ENCODE measurements at places on chromosomes 1 and 21.

GRCh38 chr1:112743174-112744008, 28.3 kb upstream of the PPM1J start:
- peak; percentile 11 for DNase-seq

DNA sequence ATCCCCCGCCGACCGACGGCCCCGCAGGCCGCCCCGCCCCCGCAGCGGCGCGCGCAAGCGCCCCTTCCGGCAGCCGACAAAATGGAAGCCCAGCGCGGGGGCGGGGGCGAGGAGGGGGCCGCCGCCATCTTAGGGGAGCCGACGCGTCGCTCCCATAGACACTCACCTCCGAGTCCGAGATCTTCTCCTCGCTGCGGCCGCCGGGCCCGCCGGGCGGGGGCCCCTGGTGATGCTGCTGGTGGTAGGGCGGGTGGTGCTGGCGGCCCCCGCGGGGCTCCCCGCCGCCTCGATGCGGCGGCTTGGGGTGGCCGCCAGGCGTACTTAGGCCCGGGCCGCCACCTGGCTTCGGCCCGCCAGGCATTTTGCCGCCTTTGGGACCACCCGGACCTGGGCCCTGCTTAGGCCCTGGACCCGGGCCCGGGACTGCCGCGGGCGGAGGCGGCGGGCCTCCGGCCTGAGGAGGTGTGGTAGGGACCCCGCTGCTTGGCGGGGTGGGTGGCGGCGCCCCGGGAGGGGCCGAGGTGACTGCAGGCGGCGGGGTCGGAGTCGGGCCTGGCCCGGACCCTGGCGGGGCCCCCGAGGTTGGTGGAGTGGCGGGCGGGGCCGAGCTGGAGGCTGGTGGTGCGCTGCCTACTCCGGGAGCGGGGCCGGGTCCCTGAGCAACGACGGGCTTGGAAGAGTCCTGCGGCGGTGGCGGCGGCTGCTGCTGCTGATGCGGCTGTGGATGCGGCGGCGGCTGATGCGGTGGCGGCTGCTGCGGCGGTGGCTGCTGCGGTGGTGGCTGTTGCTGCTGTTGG, 691 bp downstream of the SFPQ start:
- peak; percentile 95 for DNase-seq

DNA sequence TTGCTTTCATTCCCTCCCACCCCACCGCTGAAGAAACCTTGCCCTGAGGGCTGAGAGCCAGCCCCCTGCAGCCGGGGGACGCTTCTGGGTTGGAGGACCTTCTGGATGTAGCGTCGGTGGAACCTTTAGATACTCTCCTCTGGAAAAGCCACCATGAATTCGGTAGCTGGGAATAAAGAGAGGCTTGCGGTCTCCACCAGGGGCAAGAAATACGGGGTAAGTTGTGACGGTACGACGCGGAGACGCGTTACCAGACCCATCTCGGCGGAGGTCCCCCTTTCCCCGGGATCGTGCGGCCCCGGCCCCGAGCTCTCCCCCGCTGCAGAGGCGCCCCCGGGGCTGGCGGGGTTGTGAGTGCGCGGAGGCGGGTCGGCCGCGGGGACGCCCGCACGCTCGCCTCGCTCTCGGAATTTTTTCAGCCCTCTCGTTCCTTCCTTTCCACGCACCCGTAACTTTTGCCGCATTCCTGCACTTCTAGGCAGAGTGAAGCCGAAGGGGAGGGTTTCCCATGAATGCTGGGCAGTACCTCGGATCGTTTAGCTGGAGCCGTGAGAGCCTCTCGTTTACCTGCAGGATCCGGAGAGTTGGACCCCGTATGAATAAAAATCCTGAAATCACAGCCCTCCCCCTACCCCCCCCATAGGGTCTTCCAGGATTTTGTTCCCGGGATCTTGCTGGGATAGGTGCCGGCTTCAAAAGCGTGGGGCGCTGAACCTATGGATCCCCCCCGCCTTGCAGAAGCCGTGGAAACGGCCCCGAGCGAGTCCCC, 671 bp downstream of the KIF26B start:
- DNase-seq: peak; percentile 67

DNA sequence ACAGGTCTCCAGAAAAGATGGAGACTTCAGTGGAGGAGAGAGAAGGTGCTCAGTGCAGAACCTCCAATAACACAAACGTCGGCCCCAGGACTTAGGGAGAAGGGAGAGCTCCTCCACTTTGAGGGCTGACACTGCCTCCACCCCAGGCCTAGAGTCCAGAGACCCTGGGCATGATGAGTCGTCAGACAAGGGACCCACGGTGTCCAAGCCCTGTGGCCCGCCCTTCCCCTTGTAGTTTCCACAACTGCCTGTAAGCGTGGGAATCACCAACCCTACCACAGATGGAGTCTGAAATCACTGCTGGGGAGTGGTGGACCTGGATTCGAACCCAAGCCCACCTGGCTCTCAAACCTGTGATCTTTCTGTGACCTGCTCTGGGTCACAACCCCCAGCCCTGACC, 281.1 kb downstream of the NPHP4 start:
- no peak for DNase-seq

GRCh38 chr1:190212450-190212849, 265.2 kb downstream of the BRINP3 start:
- DNase-seq: no peak

DNA sequence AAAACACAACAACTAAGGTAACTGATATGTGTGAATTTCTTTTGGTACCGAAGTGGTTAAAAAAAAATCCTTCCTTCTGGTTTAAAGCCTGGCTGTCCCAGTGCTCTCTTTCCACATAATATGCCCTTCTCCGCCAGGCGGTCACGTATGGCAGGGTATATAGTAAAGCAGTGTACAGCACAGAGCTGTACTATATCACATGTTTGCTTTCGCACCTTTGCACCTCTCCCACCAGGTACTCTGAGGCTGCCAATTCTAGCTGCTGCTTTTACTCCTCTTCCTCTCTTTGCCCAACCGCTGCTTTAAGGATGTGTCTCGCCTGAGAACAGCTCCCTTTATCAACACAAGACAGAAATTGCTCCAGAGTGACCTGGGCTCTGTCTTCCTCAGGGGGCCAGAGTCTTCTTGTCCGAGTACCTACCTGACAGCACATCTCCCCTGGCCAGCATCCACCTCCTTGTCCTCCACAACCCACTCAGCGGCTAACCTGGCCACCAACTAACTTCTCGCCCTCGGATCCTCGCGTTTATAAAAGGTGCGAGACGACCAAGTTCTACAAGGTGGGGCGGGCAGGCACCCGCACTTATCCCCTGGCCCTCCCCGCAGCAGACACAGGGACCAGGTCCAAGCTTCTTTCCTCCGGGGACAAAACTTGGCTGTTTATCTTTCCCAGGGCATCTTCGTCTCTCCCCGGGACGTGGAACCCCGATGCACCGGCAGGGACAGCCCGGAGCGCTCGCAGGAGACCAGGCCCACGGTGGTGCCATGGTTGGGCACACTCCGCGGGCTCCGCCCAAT, 1.6 kb downstream of the COLGALT2 start:
- no peak for DNase-seq

GRCh38 chr21:34029743-34030528, 43.4 kb upstream of the MRPS6 start:
- peak; percentile 80 for DNase-seq

DNA sequence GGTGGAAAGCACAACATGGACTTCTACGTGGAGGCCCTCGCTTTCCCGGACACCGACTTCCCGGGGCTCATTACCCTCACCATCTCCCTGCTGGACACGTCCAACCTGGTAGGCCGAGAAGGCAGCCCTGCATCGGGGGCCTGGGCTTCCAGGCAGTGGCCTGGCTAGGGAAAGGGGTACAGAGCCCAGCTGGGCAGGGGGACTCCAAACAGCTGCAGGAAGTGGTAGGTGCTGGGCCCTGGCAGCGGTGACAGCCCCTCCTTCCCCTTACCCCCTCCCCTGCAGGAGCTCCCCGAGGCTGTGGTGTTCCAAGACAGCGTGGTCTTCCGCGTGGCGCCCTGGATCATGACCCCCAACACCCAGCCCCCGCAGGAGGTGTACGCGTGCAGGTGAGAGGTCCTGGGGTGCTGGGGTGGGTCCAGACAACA, 30.0 kb upstream of the PADI6 start:
- no peak for DNase-seq

DNA sequence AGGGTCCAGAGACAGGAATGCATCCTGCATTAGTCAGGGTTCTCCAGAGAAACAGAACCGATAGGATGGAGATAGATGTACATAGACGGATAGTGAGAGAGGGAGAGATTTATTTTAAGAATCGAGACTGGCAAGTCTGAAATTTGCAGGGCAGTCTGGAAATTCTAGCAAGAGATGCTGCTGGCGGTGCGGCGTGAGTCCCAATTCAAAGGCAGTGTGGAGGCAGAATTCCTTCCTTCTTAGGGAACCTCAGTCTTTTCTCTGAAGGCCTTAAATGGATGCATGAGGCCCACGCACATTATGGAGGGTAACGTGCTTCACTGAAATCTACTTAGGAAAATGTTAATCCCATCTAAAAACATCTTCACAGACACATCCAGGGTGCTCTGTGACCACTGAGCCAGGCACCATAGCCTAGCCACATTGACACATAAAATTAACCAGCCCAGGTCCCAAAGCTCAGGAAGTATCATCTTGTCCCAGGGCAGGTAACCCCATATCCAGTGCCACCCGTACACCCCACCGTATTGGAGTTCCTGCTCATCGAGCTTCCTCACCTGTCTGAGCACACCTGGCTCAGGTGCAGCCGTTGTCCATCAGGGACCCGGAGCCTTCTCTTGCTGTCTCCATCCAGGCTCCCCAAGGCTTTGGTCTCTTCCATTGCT, 9.7 kb upstream of the PKNOX1 start:
- DNase-seq: no peak

DNA sequence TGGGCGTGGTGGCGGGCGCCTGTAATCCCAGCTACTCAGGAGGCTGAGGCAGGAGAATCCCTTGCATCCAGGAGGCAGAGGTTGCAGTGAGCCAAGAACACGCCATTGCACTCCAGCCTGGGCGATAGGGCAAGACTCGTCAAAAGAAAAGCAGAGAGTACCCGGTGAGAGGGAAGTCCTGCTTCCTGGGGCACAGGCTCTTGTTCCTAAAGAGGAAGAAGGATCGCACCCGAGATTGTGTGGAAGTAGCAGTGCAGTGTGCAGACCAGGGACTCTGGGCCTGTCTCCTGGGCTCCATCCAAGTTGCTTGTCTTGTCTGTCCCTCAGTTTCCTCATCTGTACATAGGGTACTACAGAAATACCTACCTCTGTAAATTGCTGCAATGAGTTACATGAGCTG, 29.6 kb downstream of the NBPF3 start:
- no peak for DNase-seq

GRCh38 chr1:41442697-41443251, 41.7 kb downstream of the EDN2 start:
- DNase-seq: no peak

DNA sequence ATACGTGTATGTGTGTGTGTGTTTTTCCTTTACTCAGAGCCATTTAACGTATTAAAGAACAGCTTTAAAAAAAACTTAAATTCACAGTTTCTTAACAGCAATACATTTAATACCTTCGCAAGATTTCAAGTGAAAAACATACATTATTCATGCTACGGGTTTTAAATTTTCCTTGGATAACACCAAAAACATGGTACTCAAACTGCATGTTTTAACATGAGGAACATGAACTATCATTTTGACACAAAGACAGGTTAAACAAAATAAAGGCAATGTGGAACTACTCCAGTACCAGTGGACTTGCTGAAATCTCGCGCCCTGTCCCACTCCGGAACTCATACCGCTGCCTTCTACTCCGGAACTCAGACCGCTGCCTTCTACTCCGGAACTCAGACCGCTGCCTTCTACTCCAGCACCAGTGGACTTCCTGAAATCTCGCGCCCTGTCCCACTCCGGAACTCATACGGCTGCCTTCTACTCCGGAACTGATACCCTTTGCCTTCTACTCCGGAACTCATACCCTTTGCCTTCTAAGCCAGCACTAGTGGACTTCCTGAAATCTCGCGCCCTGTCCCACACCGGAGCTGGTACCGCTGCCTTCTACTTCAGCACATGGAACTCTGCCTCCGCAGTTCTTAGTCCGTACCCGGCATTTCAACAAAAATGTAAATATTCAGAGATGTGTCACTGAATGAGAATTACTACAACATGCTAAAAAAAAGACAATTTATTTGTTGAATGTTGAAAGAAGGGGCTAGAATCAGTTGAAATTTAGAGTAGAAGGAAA, 148.6 kb downstream of the NCAM2 start:
- no peak for DNase-seq

DNA sequence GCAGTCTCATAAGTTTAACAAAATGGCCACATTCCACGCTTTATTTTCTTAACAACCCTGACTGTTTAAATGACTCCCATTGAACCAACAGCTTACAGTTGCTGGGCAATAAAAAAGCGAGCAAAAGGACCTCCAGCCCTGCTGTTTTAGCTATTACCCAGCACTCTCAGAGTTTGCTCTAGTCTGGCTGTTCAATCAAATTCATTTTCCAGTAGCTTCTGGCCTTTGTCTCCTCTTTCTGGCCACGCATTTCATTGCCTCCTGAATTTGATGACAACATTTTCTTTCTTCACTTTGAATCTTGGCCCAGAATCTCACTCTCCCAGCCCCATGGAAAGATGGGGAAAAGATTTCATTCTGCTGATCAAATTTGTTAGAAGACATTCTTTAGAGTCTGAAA, 44.1 kb upstream of the DOCK7 start:
- no peak for DNase-seq

- peak; percentile 87 for DNase-seq
Measured at GRCh38 chr1:45018599-45019230, 6.7 kb downstream of the UROD start.

DNA sequence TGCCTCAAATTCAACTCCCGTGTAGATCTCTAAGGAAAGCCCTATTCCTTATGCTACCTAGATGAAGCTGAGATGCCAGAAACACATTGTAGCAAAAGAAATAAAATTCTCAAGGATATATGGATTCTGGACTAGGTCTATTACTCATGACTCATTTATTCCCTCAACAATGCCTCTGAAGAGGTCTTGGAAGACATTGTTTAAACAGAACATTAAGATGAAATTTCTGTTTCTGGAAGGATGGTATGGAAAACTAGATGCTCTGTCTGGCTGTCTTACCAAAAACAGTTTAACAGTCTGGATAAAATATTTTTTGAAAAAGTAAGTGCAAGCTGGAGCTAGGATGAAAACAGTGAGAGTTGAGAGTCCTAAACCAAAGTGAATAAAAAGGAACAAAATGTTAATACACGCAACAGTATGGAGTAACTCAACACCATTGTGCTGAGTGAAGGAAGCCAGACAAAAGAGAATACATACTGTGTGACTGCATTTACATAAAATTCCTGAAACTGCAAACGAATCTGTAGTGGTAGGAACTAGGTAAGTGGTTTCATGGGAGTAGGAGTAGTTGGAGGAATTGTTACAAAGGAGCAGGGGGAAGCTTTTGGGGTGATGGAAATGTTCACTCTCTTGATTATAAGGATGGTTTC, 59.3 kb upstream of the GNG12 start:
- no peak for DNase-seq
